Suprapubic skin (tissue), 4 donors: ENCODE measurements at places on chromosomes 7 and 10. TPM values are rescaled to one million over a fixed set of nuclear protein-coding genes. Genes with fewer than 3 reads are reported as not detected.

GRCh38 chr7:111092406-111093236 lies 1.7 kb downstream of the LRRN3 start:
- DNase-seq: no peak

DNA sequence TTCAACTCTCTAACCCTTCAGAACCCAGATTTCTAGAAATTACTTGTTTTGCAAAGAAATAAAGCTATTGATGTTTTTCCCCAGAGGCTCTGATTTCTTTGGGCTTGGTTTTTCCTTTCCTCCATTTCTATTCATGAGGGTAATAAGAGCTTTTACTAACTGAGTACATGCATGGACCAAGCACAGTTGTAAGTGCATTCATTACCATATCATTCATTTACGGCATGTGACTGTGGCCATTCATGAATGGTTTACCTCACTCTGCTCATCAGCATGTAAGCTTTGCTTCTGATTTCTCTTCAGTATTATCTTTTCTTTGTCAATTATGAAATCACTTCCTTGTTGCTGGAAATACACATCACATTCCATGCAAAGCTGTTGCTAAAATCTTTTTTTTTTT lies 42.4 kb downstream of the LAMB4 start:
- DNase-seq: no peak

DNA sequence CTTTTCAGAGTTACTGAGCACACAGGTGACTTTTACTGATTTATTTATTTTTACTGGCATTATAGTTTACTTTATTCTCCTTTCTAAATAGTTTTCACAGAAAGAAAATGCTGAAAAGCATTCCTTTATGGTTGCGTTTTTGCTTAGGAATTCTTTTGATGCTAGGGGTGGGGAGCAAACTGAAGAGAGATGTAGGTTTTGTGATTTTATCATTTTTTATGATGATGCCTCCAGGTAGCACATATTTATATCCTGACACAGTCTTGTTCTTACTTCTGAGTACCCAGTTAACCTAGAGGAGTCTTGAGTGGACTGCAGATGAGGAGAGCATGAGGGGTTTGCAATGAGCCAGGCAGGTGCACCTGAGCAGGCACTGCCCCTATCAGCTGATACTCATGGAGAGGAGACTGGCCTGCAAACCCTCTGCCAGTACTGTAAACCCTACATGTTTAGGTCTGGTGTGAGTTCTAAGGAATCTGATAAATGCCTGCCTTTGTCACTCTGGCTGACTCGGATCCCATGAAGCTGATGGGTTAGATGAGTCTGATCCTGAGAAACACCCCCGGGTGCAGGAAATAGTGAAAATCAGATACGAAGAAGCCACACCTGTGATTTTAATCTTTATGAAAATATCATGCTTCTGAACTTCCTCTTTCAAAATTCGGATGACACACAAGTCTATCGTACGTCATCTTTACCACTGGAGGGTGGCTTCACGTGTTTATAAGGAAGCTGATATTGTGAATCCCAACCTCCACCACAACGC lies 302.9 kb downstream of the WDR37 start:
- no peak for DNase-seq

- DNase-seq: no peak
Measured at GRCh38 chr10:18594574-18595156, 56.7 kb downstream of the NSUN6 start.

- no peak for DNase-seq
Measured at GRCh38 chr7:29265208-29265923, 70.8 kb downstream of the CHN2 start.

GRCh38 chr10:71344993-71345480 lies 26.0 kb downstream of the SLC29A3 start:
- no peak for DNase-seq

- DNase-seq: no peak
Measured at GRCh38 chr7:4020086-4020485, 662.0 kb upstream of the FOXK1 start.

DNA sequence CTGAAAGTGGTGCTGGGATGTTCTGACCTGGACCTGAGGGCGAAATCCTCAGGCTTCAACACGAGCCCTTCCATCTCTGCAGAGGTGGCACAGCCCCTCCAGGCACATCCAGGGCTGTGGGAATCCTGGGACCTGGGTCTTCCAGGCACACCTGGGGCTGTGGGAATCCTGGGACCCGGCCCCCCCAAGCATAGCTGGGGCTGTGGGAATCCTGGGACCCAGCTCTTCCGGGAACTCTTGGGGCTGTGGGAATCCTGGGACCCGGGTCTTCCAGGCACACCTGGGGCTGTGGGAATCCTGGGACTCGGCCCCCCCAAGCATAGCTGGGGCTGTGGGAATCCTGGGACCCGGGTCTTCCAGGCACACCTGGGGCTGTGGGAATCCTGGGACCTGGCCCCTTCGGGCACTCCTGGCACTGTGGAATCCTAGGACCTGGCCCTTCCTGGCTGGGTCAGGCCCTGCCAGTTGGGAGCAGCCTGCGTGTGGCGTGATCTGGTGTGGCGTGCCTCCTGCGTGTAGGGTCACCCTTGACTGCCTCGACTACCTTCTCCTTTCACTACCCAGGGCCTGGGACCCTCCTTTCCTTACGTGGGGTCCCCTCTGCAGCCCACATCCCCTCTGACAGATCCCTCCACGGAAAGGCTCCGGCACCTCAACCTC lies 124.0 kb downstream of the WDR37 start:
- DNase-seq: peak; percentile 21

DNA sequence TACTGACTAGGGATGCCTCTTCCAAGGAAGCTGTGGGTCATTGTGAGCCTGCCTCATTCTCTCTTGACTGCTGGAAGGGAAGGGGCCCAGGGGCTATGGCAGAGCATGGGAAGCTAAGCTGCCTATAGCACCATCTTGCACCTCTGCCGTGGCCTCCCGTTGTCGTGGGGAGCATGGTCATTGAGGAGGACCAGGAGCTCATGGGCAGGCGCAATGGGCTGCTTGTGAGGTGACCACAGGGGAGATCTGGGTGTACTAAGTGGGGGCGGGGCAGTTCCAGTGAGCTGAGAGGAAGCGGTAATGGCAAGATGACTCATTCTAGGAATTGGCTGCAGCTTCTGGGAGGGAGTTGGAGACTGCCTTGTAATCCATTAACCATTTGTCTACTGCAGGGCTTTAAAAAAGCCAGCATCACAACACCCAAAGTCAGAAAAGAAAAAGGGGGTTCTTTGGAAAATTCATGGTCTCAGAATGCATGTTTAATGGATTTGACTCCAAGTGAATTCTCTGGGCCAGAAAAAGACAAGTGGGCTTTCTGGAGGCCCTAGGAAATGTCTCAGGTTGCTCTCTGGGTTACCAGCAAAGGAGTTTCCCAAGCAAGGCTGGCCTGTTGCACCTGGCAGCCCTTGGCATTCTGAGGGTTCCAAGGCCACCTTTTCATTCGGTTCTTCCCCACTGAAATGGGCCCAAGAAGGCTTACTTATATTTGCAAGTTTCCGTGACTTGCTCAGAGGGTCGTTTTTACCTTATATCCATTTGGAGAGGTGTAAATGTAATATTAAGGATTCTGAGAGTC lies 3.6 kb downstream of the DUSP5 start:
- DNase-seq: peak; percentile 92

- no peak for DNase-seq
Measured at GRCh38 chr10:73999703-74000102, 1.8 kb downstream of the VCL start.

GRCh38 chr7:73901823-73902597 lies 41.1 kb downstream of the TMEM270 start:
- DNase-seq: peak; percentile 59

DNA sequence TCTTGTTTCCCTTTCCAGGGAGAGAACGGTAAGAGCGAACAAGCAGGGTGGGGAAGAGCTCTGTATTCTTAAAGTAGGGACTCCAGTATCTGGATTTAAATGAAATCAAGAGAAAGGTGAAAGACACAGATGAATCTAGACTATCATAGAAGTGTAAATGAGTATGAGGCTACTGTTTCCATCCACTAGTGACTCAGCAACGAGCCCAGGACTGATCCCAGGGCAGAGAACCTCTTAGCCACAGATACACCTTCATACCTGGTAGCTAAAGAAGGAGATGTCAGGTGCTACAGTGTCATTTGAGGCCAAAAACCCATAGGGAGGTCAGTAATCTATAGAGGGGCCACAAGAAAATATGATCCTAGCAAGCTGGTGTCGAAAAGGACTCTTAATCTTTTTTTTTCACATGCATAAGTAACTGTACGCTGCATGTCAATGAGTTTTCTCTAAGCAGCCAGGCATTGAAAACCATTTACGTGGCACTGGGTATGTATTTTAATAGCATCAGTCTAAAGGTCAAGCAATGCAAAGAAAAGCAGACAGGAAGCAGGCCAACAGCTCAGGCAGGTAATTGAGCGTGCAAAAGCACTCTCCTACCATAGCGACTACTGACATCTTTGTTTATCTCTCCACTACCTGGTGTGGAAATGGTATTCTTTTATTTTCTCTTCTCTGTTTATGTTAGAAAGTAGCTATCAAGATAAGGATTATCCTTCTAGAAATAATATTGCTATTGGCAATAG lies 91.5 kb upstream of the EGR2 start:
- no peak for DNase-seq

DNA sequence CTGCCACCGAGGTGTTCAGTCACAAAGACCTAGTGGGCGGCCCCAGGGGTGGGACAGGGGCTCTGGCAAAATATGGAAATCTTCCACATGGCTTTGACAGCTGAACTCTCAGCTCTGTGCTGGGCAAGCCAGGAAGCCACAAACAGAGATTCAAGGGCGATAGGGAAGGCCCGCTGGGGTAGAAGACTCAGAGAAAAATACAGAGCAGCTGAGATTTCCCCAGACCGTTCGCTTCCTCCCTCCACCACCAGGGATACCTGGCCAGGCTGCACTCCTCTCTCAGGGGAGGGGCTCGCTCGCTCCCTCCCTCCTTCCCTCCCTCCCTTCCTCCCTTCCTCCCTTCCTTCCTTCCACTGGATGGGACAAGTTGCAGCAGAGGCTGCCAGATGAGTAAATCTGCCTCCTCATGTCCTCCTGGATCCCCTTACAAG lies 260.5 kb downstream of the PRPF18 start:
- DNase-seq: no peak

DNA sequence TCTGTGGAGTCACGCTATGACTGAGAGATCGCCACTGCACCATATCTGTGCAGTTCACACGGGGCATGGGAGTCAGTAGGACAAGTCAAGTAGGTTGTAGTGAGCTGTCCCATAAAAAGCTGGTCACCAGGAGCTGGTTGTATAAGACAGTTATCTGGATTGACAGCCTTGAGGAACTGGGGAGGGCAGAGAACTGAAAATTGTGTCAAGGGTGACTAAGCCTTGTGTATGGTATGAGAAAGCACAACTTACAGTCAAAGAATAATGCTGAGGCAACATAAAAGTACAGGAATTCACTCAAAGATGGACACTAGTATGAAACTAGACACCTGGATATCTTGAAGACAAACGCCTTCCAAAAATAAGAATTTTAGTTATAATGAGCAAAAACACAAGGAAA lies 564.9 kb downstream of the POM121L12 start:
- DNase-seq: no peak

DNA sequence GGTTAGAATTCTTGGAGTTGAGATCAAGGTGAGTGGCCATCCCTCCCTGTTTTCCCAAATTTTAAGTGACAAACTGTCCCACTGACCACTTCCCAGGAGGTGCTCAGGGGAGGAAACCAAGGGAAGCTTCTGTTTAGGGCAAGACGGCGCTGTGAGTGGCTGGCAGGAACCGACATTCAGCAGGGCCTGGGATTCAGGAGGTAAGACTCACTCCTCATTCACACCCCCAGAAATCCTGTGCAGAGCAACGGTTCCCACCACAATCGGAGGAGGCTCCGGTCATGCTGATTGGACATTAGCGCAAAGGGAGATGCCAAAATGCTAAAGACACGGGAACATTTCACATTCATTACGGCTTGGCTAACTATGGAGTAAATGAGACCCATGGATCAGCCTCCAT lies 200.9 kb downstream of the GRID1 start:
- DNase-seq: peak; percentile 59

DNA sequence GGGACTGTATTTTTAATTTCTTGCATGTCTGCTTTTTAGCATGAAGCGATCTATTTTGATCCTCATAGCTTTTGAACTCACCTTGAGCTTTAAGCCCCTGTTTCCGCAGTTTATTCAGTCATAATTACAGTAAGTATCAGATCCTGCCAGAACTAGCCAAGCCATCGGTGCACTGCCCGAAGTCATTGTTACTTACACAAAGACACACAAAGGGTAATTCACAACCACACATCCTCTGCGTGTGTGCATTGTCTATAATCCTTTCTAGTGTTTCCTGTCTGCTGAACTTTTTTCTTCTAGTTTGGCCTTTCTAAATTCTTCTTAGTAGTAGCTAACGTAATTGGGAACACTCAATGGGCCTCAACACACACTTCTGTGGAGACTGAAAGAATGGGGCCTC lies 133.0 kb downstream of the SFMBT2 start:
- DNase-seq: no peak

- DNase-seq: no peak
Measured at GRCh38 chr10:5343979-5344378, 20.8 kb upstream of the UCN3 start.

DNA sequence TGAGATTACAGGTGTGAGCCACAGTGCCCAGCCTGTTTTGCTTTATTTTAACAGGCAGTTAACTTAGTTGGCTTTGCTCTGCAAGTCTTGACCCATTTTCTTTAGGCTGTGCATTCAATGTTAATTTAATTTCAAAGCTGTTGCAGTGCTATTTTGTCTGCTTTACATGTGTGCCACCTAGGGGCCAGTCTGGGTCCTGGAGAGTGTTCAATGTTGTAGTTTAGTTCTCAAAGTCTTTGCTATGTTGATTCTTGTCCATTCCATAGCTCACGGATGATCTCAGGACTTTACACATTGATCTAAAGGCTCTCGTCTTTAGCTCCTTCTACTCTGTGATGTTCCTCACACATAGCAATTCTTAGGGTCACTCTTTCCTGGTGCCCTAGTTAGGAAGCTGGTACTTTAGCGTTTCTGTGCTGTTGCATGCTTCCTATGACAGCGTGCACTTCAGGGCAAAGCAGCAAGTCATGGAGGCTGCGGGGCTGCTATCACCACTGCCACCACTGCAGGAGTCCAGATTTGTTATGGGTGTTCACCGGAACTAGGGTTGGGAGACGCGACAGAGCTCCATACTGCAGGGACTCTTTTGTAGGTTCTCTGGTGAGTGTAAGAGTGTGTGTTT lies 16.4 kb upstream of the ABCA13 start:
- DNase-seq: no peak

GRCh38 chr7:105487579-105488571 lies 34.2 kb downstream of the PUS7 start:
- no peak for DNase-seq

GRCh38 chr10:74419958-74420375 lies 268.9 kb downstream of the ADK start:
- no peak for DNase-seq

GRCh38 chr10:77158666-77159065 lies 478.9 kb downstream of the KCNMA1 start:
- no peak for DNase-seq

The CASD1 gene
- 9.0 TPM for total RNA-seq

The OR9A2 gene
- total RNA-seq: not detected

The PRR15 gene
- total RNA-seq: 0.47 TPM

The COG5 gene
- 47.9 TPM for total RNA-seq

The CPA2 gene
- total RNA-seq: not detected

The LAMB1 gene
- 84.9 TPM for total RNA-seq

The PRKCQ gene
- total RNA-seq: not detected

The MCMBP gene
- 55.5 TPM for total RNA-seq

The ADAMTS14 gene
- 0.32 TPM for total RNA-seq

The SLF2 gene
- 41.4 TPM for total RNA-seq

The LSM5 gene
- 13.4 TPM for total RNA-seq

The PRRT4 gene
- total RNA-seq: 7.8 TPM
